ENCODE measurements at places on chromosomes 3 and 15.

DNA sequence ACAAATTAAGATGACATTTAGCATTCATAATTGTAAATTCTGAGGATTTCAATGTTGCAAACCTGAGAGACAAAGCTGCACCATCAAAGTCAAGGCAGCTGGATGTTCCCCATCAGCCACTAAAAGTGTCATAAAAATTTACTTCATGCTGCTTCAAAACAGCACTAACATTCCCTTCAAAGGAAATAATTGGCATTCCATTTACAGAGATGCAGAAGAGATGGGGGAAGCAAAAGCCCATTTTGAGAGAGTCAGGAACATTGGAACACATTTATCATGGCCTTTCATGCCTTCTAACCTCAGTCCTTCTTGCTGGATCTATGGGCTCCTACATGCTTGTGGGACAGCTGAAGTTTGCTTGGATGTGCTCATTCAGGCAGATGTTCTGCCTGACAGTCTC lies 6.4 kb upstream of the TMEM158 start:
- DNase-seq: no peak

- DNase-seq: no peak
Measured at GRCh38 chr15:62847900-62848489, 194.6 kb upstream of the TPM1 start.

DNA sequence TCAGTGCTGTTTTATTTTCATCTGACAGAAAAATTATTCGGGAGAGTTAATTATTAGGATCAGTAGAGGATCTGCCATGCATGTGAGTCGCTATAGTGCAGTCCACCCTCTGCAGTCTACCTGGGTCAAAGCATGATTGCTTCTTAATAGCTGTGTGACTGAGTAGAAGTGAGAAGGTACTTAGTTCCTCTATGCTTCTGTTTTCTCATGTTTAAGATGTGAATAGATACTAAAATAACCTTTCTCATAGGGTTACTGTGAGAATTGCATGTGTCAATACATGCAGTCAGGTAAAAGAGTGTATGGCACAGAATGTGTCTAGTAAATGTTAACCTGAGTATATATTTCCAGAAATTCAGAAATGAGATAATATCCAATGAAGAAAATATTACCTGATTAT lies 435.7 kb downstream of the NAALADL2 start:
- DNase-seq: no peak

DNA sequence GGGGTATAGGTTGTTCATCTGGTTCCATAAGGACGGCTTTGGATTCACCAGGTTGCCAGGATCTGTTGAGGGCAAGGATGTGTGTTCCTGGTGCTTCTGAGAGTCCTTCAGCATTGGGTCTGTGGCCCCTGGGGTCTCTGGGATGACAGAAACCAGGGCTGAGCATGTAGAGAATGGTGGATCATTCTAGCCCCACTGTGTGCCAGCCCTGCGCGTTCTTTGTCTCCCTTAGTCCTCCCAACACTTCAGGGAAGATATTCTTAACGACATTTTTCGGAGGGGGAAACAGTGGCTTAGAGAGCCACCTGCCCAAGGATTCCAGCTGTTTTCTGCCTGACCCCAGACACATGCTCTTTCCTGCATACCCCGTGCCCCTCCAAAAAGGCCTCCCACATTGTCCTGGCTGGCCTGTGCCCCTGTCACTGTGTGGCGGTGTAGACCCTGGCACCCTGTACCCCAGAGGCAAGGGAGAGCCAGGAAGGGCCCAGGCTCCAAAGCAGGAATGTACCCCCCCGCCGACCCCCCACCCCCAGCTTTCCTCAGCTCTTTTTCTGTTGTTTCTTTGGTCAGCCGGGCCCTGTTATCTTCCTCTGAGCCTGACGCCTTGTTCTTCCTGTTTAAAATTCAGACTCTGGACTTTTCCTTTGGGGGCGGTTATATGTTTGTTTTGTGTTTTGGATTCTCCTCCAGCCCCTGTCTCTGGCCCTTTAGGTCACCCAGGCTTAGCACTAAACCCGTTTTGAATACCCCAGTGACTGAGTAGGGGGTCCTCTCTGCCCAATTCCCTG lies 57.8 kb upstream of the SMAD6 start:
- no peak for DNase-seq

DNA sequence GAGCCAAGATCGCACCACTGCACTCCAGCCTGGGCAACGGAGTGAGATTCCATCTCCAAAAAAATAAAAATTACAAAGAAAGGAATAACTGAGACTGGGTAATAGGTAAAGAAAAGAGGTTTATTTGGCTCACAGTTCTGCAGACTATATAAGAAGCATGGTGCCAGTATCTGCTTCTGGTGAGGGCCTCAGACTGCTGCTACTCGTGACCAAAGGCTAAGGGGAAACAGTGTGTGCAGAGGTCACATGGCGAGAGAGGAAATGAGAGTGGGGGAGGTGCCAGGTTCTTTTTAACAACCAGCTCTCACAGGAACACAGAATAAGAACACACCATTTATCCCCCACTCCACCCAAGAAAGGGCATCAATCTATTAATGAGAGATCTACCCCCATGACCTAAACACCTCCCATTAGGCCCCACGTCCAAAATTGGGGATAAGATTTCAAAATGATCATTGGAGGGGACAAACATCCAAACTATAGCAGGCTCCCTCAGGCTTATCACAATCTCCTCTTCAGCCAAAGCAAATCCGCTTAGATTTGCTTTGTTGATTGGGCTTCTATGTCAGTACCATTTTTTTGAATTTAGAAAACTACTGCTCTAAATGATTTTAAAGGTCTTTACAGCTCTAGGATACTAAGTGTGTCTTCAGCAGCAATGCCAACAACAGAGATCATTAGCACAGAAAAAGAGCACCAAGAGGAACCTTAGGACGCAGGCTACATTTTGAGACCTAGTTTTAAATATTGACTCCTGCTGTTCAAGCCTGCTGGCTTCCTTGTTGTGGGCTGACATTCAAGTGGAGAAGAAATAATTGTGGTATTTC lies 84.2 kb upstream of the TBL1XR1 start:
- DNase-seq: no peak

Data from renal pelvis (tissue), 12 donors.